Natural killer cell treated with Interleukin-12 subunit alpha and Interleukin-12 subunit beta and Interleukin-15 and Interleukin-18, amount 100 ng/mL, for 72 hours (primary cell): ENCODE measurements at places on chromosomes 5 and 9. TPM values are rescaled to one million over a fixed set of nuclear protein-coding genes. Genes with fewer than 3 reads are reported as not detected.

The ADRB2 gene
- total RNA-seq: 4.4 TPM

The OCLN gene
- 0.48 TPM for total RNA-seq

The EPB41L4B gene
- 0.14 TPM for total RNA-seq

The PDCD1LG2 gene
- 0.55 TPM for total RNA-seq

The PCDHA9 gene
- not detected for total RNA-seq
